ENCODE measurements at places on chromosomes 11 and 22.

- DNase-seq: no peak
Measured at GRCh38 chr11:44418456-44418830, 108.5 kb upstream of the ALX4 start.

GRCh38 chr11:29135504-29135903 lies 881.3 kb downstream of the KCNA4 start:
- DNase-seq: no peak

GRCh38 chr11:12108875-12109453 lies 1.4 kb upstream of the MICAL2 start:
- no peak for DNase-seq

DNA sequence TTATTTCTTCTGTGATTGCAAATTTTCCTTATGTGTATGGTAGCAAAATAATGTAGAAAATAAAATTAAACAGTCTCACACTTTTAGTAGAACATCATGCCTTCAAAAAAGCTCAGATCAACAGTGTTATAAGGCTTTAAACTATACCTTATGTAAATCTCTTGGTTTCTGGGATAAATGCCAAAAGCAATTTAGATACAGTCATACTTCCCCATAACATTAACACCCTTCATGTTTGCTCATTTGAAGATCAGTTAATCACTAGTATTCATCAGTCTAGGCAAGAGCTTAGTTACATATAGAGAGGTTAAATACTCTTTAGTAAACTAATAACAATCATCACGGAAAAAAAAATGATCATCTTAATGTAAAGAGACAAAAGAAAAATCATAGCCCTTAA lies 421.8 kb upstream of the ANO3 start:
- no peak for DNase-seq

DNA sequence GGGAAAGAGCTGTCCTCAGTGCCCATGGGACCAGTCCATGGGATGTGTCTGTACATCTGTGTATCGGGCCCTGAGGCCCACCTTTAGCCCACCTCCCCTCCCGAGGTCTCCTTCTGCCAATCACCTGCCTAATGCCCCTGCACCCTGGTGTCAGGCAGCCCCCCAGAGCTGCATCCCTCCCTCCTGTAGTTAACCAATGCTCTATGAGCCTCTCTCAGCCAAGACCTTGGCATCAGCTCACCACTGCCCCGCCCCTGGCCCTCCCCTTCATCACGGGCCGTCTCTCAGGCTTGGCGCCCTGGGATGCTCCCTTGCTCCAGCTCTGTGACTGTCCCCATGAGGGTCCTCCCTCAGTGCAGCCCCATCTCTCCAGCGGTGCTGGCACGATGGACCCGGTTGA lies 18.5 kb downstream of the MGAT3 start:
- no peak for DNase-seq

DNA sequence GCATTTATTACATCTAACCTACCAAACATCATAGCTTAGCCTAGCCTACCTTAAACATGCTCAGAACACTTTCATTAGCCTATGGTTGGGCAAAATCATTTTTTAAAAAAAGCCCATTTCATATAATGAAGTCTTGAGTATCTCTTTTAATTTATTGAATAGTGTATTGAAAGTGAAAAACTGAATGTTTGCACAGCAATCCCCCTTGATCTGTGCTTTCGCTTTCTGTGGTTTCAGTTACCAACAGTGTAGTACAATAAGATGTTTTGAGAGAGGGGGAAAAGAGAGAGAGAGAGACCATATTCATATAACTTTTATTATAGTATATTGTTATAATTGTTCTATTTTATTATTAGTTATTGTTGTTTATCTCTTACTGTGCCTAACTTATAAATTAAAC lies 8.4 kb upstream of the MAP6 start:
- DNase-seq: no peak

- DNase-seq: peak; percentile 5
Measured at GRCh38 chr22:37211075-37211865, 1.0 kb downstream of the SSTR3 start.

- DNase-seq: no peak
Measured at GRCh38 chr22:27278946-27279345, 522.6 kb downstream of the MN1 start.

GRCh38 chr11:83159902-83160865 lies 3.3 kb downstream of the PCF11 start:
- DNase-seq: peak; percentile 27

- no peak for DNase-seq
Measured at GRCh38 chr11:128313931-128314330, 273.4 kb downstream of the ETS1 start.

DNA sequence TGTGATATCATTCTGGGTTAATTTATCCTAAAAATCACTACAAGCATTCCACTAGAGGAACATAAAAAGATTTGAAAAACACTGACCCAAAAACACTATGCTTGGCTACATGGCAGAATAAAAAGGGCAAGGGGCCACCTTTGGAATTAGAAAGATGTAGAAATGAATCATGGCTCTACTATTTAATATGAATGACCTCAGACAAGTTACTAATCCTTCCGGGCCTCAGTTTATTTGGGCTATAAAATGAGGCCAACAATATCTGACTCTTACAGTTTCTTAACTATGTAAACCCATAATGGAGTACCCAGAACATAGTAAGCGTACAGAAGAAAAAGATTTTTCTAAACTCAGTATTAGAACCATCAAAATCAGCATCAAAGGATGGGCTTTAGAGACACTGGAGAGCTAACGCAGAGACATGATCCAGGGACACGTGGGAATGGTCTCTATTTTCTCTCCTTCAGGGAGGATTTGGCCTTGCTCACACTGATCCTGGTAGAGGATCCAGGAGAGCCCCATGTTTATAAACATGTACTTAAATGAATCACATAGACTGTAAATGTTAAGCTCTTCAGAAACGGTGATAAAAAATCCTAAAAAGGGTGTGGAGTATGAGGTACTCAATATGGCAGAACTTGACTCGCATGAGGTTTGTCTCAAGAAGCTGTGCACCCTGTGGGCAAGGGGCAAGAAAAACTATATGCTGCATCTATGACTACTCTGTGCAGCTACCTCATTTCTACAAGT lies 288.4 kb upstream of the PITPNB start:
- no peak for DNase-seq

DNA sequence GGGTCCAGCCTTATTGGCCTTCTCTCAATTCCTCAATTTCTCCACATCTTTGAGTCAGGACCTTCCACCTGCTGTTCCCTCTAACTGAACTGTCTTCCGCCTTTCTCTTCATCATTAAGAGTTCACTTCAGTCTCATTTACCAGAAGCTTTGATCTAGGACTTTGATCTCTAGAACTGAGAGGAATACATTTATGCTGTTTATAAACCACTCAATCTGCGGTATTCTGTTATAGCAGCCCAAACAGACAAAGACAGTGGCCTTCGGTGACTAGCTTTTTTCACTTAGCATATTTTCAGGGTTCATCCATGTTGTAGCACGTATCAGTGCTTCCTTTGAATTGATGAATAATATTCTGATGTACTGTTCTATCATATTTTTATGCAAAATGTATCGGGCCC lies 10.5 kb downstream of the CLPB start:
- DNase-seq: no peak

- DNase-seq: peak; percentile 15
Measured at GRCh38 chr11:61281581-61282250, 13.4 kb downstream of the VWCE start.

DNA sequence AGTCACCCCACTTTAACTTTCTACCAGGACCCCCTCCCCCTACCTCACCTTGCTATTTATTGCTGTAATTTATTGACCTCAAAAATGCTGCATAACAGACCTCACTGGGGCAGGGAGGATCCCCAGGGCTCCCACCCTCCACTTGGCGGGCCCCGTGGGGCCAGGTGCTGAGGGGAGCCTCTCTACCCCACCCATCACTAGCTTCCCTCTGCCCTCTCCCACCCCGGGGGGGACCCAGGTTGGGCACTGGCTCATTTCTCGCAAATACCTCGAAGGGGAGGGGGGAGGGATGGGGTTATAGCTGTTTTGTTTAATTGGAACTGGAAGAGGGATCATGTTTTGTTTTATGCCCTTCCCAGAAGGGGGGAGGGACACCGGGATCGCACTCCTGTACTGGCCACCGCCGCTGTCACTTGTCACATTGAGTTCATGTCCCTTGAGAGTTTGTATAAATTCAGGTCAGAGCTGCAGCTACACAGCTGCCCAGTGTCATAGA lies 16.3 kb upstream of the TMEM191C start:
- DNase-seq: no peak

- no peak for DNase-seq
Measured at GRCh38 chr11:94588366-94588942, 21.3 kb downstream of the PIWIL4 start.

GRCh38 chr22:20844055-20845037 lies 14.3 kb downstream of the PI4KA start:
- DNase-seq: no peak

DNA sequence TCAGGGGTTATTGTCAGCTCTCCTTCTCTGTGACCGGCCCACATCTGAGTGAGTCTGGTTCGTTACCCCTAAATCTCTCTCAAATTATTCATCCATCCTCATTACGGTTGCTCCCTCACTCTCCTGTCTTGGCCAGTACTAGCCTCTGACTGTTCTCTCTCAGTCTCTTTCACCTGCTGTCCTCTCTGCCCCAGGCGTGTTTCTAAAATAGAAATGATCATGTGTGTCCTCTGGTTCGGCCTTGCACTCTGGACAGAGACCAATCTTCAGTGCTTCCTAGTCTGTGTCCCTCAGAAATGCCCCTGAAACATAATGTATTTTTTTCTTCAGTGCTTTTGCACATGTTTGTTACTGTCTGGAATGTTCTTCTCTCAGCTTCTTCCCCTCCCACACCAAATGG lies 4.9 kb downstream of the PSMD13 start:
- DNase-seq: no peak

DNA sequence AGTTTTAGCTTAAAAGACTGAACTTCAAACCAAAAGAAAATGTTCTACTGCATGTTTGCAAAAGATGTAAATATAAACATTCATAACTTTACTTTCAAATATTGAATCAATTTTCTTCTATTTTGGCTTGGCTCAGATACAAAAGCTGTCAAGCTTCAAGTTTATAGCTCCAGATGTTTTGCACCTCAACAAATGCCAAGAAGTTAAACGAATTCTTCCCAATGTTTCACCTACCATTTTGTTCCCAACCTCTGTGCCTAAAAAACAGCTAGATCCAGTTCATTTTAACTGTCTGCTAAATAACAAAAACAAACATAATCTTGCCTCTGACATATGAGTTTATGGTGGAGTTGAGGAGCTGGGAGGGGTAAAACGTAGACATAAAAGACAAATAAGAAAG lies 76.5 kb downstream of the RAB30 start:
- DNase-seq: no peak

DNA sequence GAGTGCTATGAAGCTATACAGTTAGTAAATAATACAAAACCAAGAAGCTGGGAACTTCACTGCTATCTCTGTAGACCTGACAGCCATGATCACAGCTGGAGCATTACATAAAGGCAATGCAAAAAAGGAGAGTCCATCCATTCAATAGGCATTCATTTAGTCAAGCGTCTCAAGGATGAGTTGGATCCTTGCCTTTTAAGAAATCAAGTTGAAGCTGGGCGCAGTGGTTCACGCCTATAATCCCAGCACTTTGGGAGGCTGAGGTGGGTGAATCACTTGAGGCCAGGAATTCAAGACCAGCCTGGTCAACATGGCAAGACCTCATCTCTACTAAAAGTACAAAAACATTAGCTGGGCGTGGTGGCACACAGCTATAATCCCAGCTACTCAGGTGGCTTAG lies 48.1 kb upstream of the ALKBH3 start:
- no peak for DNase-seq

DNA sequence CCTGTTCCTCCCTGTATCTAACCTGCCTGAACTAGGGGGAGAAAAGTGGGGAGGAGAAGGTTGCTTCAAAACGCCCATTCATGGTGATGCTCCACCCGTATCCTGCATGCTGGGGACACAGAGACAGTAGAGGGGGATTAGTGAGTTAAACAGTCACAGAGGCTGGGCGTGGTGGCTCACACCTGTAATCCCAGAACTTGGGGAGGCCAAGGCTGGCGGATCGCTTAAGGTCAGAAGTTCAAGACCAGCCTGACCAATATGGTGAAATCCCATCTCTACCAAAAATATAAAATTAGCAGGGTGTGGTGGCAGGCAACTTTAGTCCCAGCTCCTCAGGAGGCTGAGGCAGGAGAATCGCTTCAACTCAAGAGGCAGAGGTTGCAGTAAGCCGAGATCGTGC lies 1.8 kb upstream of the DENND5A start:
- DNase-seq: no peak

DNA sequence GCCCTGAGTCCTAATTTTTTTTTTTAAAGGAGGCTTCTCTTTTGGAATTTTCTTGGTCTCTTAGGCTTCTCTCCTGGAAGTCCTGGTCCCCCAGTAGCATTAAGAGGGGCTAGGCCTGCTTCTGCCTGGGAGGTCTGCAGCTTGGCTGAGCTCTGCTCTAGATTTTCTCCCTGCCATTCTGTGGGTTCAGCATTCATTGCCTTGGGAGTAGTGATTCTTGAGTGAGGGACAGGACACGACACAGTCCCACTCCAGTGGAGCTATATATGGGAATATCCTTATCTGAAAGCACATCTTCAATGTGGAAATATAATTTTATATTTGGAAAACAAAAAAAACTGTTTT lies 3.7 kb downstream of the IGSF22 start:
- DNase-seq: no peak

GRCh38 chr11:94825031-94825430 lies 56.9 kb downstream of the AMOTL1 start:
- DNase-seq: no peak

DNA sequence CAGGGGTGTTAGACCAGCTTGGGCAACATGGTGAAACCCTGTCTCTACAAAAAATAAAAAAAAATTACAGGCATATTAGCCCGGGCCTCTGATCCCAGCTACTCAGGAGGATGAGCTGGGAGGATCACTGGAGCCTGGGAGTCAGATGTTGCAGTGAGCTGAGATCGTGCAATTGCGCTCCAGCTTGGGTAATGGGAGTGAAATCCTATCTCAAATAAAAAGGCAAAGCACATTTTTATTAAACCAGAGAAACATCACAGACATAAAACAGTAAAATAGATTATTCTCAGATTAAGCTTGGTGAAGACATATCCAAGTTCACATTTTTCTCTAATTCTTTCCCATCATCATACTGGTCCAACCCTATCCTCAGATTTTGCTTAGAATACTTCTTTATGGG lies 30.1 kb upstream of the XBP1 start:
- no peak for DNase-seq

Data from activated naive CD4-positive, alpha-beta T cell treated with anti-CD3 and anti-CD28 coated beads for 36 hours (primary cell).